Suppressor macrophage (primary cell): ENCODE measurements at places on chromosomes 4 and X.

DNA sequence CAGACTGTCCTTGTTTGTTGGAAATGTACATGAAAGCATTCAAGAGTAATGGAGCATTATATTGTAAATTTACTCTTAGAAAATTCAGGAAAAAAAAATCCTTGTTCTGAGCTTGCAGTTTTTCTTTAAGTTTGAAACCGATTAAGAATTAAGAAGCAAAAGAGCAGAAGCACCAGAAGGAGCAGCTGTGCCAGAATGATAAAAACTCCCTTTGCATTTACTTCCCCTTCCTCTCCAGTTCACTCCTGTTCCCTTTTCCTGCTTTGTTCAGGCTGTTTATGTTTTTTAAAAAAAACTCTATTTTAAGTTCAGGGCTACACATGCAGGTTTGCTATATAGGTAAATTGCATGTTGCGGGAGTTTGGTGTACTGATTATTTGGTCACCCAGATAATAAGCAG is 90.3 kb downstream of the ATOH1 start:
- no peak for DNase-seq

- DNase-seq, result no peak
Observed at GRCh38 chrX:47047989-47048388, 30.3 kb upstream of the RGN start.

- no peak for DNase-seq
Observed at GRCh38 chr4:52250154-52250553, 199.1 kb downstream of the SPATA18 start.

DNA sequence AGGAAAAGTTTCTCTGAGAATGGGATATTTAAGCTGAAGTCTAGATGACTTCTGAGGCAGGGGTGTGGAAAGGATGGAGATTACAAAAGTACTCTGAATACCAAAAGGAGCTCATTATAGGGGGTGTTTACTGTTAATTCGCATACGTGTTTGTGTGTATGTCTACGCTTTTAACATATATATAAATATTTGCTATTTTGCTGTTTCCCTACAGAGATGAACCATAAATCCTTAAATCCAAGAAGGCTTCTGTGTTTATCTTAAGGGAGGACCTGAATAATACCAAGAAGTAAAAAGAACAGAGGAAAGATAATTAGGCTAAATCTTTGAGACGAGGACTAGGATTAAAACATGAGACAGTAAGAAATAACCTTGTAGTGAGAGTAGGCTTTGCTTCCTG is 166.0 kb downstream of the ARAP2 start:
- no peak for DNase-seq

- no peak for DNase-seq
Observed at GRCh38 chr4:1658146-1658545, 26.0 kb downstream of the FAM53A start.

- DNase-seq, result no peak
Observed at GRCh38 chrX:56785442-56785841, 56.4 kb downstream of the NBDY start.

- peak; percentile 6 for DNase-seq
Observed at GRCh38 chr4:31995943-31996901, 1276.1 kb downstream of the PCDH7 start.

DNA sequence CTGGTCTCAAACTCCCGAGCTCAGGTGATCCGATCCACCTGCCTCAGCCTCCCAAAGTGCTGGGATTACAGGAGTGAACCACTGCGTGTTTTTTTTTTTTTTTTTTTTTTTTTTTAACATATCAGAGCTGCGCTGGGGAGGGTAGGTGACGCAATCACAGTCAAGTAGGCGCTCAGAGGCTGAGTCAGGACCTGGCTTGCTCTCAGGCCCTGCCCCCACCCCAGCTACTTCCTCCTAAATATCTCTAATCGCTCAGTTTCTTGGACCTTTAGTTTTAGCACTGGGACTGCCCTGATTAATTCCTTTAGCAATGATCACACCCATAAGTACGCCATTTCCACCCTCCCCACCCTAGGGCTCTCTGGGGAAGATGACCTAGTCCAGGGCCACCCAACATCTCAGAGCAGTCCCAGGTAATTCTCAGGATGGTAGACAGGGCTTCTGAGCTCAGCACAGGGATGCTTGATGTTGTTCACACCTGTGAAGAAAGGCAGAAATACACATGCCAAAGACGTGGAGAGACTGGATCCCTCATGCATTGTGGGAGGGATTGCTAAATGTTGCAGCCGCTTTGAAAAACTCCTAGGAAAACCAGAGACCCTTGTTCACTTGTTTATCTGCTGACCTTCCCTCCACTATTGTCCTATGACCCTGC is 50.2 kb downstream of the DDX3X start:
- peak; percentile 91 for DNase-seq

- peak; percentile 1 for DNase-seq
Observed at GRCh38 chr4:133320576-133321170, 171.6 kb downstream of the PCDH10 start.

- DNase-seq, result no peak
Observed at GRCh38 chrX:34238896-34239295, 106.8 kb upstream of the FAM47A start.

- DNase-seq, result no peak
Observed at GRCh38 chr4:102429553-102429952, 71.6 kb upstream of the NFKB1 start.

DNA sequence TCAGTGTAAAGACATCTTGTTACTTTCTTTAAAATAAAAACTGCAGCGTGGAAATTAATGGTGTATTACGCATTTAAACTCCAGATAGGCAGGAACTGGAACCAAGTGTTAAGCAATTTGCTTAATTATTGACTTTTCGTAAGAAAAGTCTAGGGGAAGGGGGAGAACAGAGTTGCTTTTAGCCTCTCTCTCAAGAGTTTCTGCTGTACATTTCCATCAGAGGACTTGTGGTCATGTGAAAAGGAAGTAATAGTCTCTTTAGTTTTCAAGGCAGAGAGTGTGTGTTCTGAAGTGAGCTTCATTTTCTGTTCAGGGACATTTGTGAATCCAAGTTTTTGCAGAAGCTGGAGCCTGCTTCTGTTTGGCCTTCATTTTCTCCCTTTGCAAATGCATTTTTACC is 127.2 kb downstream of the UBE2K start:
- peak; percentile 57 for DNase-seq

DNA sequence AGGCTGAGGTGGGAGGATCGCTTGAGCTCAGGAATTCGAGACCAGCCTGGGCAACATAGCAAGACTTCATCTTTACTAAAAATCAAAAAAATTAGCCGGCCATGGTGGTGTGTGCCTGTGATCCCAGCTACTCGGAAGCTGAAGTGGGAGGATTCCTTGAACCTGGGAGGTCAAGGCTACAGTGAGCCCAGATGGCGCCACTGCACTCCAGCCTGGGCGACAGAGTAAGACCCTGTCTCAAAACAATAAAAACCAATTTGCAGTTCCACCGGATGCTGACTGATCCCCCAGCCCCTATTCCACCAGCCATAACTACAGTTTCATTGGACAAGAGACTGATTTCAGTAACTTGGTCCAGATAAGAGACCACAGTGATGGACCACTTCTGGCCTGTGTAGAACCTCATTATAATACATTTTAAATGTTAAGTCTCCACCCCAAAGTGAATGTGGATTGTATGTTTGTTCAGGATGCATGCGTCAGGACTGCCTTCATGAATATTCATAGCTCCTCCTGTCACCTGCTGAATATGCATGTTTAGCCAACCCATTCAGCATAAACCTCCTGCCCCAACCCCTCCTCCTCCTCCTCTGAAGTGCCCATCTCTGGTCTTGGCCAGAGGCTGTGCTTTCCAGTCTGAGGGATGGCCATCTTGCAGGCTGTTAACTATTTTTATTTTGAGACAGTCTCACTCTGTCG is 2.3 kb upstream of the SLBP start:
- DNase-seq, result no peak

GRCh38 chr4:89306486-89307177 is 968 bp downstream of the GPRIN3 start:
- DNase-seq, result no peak

DNA sequence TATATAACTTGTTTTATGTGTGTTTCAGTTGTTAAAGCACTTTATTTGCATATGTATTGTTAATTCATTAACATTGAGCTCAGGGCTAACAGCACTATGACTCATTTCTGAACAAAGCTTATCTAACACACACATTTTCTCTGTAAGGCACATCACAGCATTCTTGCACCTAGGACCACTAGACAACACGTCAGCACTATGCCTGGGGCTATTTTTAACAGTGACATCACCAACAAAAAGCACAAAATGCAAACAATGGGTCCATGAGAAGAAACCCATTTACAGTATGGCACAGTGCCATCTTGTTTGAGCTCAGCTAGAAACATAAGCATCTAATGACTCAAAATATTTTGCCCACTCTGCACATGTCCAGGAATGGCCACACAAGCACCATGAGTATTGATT is 124.4 kb downstream of the RELL1 start:
- no peak for DNase-seq

DNA sequence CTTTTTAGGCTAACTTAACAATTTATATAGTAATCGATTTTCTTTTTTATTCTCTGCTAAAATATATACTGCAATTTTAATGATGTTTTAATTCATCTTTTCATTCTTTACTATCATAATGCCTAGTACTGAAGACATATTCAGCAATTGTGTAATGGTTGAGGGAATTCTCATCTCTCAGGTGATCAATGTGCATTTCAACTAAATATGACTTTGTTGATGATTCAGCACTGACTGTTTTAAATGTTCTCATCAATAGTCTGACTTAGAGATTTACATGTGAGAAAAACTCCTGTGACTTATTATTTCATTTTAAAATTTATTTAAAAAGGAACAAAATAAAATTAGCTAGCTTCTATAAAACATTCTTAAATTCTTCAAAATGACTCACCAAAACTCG is 1450.3 kb downstream of the STIM2 start:
- DNase-seq, result no peak

DNA sequence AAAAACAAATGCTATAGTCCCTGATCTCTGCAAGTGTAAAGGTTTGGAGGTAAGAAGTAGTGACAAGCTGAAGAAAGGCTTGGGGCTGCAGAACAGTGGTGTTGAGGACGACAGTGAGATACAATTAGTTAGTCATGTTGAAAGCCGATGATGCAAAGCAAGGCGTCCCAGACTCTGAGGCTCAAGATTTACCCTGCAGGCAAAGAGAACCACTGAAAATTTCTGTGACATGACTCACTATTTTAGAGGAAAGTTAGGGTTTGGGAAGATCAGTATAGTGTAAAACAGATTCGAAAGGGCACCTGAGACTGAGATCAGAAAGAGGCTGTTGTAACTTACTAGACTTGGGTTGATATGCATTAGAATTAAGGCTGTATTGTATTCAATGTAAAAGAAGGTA is 281.3 kb upstream of the FTHL17 start:
- no peak for DNase-seq

DNA sequence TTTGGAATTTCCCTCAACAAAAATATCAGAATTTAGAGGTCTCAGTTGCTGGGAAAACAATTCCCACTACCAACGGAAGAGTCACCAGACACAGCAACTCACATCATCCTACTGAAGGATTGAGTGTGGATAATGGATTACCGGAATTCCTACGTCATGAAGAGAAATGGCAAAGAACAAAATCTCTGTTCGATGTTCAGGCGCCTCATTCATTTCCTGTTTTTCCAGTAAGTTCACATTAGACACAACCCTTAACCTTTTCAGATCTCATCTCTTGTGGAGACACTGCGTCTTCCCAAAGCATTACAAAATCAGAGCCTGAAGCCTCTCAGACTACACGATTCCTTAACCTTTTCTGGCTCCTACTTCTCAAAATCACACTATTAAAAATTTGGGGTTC is 58.5 kb upstream of the CPEB2 start:
- DNase-seq, result no peak

GRCh38 chr4:183610033-183610432 is 49.0 kb downstream of the RWDD4 start:
- no peak for DNase-seq

DNA sequence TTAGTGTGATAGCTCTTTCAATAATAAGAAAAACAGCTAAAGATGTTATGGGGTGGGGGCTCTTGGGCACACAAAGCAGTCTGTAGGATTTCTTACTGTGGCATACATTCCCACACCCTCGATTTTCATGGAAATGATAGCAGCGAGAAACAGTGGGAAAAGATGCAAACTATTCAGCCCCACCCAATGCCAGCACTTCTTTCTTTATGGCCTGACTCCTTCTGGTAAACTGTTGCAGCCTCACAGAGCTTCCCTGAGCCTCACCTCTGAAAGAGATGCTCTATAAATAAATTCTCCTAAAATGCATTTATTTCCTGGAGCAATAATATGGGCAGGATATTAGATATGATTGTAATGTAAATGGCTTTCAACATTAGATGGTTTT is 910 bp downstream of the ANK2 start:
- no peak for DNase-seq

GRCh38 chr4:16573739-16574138 is 324.7 kb downstream of the LDB2 start:
- DNase-seq, result no peak

DNA sequence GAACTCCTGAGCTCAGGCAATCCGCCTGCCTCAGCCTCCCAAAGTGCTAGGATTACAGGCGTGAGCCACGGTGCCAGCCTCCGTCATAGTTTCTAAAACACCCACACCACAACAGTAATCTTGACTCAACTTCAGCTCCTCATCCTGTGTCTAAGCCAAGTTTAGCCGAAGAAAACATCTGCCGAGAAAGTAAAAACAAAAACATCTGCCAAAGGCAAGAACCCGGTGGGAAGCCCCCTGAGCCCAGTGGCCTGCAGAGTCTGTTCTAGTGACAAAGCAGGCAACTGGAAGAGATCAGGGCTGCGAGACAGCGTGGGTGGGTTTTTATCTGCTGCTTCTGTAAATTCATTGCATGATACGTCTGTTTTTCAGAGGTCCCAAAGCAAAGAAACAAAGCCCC is 26.6 kb upstream of the CD99 start:
- DNase-seq, result no peak

- DNase-seq, result peak; percentile 42
Observed at GRCh38 chr4:76515975-76516843, 81.2 kb downstream of the SHROOM3 start.

DNA sequence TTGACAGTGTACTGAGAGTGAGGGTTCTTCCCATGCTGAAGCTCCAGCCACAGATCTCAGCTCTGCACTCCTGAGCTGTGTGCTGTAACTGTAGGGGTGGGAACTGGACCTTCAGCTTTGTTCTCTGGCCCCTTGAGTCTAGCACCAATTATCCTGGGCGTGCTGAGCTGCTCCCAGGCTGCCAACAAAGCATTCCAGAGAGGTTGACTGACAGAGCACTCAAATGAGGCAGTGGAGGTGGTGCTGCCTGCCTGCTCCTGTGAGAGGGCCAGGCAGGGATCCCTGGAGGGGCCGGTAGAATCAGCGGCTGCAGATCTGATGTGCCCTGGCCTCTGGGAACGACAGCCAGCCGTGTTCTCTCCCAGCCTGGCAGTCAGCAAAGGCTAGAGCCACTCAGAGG is 375.7 kb upstream of the AADAT start:
- no peak for DNase-seq

- DNase-seq, result no peak
Observed at GRCh38 chrX:5907207-5907606, 321.5 kb downstream of the NLGN4X start.
